ENCODE measurements at places on chromosomes 5 and 9. TPM values are rescaled to one million over a fixed set of nuclear protein-coding genes. Genes with fewer than 3 reads are reported as not detected.

PCDHGB6 gene
- total RNA-seq, result not detected

C7 gene
- not detected for total RNA-seq

IL33 gene
- total RNA-seq, result not detected

FABP6 gene
- total RNA-seq, result not detected

IFNK gene
- total RNA-seq, result not detected

PCDHGA4 gene
- total RNA-seq, result 0.12 TPM

CAMK2A gene
- not detected for total RNA-seq

ANKDD1B gene
- not detected for total RNA-seq

Data from activated naive CD8-positive, alpha-beta T cell treated with anti-CD3 and anti-CD28 coated beads for 36 hours (primary cell).